Ureter (tissue), 1 donor: ENCODE measurements at places on chromosomes 5 and 9.

DNA sequence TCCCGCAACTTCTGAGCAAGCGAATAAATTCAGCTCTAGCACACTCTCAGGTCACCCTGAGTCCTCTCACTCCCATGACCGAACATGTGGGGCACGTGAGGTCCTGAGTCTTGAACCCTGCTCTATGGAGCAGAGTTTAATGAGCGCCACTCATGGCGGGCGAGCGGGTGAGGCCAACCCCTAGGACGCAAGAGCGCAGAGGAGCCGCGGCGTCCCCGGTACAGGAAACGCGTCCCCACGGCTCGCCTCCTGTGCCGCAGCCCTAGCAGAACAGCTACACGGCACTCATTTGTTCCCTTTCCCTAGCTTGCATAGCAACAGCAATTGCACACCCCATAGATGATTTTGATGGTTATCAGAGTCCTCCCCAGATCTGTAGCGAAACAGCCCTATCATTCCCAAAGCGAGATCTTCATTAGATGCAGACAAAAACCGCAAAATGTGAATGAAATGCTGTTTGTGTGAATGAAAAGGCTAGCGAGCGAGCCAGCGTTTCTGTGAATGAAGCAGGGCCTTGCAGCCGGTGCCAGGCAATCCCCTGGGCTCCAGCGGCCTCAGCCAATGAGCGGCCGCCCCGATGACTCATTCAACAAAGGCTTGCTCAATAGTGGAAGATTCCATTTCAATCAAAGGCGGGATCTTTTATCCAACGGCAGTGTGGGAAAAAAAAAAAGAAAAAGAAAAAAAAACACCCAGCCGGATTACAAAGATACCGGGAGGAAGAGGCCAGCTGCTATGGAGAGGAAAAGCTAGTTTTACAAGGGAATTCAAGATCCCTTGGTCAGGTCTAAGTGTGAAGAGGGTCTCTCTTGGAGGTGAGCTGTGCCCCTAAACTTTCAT is 1.5 kb upstream of the SHC3 start:
- DNase-seq, result peak; percentile 91

DNA sequence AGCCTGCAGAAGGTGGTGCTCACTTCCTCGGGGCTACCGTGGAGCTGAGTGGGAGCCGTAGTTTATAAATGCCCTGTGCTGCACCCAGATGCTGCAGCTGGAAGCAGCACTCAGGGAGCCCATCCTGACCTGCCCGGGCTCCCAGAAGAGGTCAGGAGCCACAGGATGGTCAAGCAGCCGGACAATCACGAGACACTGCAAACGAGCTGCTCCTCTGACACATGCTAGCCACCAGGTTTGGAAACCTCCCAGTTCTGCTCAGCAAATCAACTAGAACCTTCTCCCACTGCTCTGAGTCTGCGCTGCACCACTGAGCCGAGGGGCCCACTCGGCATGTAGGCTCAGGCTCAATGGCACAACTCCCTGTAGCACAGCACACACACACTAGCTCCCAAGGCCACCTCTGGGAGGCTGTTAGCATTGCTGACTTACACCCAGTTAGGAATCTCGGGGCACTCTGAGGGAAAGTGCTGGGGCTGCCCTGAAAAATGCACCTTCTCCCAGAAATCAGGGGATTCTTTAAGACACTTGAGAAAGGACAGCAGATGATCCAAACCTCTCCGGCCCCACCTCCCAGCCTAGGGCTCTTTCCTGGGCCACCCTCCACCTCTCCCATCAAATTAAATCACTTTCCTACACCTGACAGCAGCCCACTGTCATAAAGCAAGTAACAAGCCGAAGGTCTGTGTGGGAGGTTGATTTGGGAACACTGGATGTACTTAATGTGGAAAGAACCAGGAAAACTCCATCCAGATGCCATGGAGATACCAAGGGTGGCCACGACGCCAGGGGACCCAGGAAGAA is 59.1 kb downstream of the PSMB7 start:
- no peak for DNase-seq

DNA sequence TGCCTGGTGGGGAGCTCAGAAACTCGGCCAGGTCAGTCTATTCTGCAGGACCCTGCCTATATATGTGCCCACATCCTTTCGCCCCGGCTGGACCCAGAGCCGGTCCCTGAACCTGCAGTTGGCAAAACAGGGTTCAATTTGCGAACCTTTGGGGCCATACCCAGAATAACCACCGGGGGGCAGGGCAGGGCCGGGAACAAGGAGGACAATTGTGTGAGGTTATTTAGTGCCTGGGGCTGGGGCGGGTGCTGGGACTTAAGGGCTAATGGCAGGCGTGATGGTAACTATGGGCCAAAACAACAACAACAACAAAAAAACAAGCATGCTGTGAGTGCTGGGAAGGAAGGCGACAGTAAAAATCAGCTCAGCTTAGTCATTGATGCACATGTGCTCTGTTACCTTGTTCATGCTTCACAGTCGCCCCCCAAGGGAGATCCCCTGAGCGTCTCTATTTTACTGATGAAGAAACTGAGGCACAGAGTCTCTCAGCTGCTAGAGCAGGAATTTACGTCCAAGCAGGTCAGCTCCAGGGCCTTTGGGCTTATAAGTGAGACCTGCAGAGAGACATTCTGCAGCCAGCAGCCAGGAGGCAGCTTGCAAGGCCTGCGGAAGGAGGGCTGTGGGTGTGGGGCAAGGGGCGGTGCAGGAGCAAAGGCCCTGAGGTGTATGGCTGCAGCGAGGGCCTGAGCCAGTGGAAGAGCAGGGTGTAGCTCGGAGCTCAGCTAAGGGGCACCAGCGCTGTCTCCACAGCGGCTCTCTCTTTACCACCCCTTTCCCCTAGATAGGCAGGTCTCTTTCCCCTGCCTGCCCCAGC is 106.0 kb downstream of the PHF2 start:
- peak; percentile 63 for DNase-seq

DNA sequence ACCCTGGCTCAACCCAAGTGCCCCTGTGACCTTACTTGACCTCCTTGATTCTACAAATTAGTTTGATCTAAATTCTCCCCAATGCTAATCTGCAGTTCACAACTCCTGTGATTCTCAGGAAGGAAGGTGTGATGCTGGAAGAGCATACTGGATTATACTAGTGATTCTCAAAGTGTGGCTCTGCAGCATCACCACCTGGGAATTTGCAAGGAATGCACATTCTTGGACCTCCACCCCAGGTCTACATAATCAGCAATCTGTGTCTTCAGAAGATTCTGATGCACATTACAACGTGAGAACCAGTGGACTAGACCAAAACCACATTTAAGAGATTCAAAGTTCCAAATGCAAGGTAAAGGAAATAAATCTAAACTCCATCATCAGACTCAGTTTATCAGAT is 198.6 kb downstream of the AGTPBP1 start:
- no peak for DNase-seq
